BJ (cell line): ENCODE measurements at places on chromosomes 3 and 15.

GRCh38 chr15:34239151-34239808, 14.5 kb downstream of the EMC4 start:
- DNase-seq: peak; percentile 86

- DNase-seq: no peak
Observed at GRCh38 chr15:58355382-58355971, 76.3 kb upstream of the LIPC start.

GRCh38 chr15:41987925-41988275, 15.5 kb upstream of the EHD4 start:
- no peak for DNase-seq

GRCh38 chr3:16600780-16601536, 4.3 kb downstream of the DAZL start:
- peak; percentile 15 for DNase-seq

GRCh38 chr3:20222274-20222673, 36.3 kb upstream of the SGO1 start:
- DNase-seq: no peak

DNA sequence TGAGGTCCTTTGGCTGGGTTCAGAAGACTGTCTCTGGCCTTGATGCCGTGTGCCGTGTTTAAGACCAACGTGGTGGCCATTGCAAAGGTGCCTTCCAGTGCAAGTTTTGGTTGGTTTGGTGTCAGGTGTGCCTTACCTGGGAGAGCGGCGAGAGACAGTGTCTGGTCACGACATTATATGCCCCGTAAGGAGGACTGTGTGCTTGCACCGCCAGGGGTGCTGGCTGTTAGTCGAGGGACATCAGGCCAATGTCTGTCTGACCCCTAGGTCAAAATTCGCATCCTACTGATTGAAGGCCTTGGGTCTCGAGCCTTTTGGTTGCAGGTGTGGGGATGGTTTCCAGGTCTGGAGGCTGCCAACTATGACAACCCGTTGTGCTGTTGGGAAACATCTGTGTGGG, 111.9 kb downstream of the SNRPN start:
- DNase-seq: no peak

DNA sequence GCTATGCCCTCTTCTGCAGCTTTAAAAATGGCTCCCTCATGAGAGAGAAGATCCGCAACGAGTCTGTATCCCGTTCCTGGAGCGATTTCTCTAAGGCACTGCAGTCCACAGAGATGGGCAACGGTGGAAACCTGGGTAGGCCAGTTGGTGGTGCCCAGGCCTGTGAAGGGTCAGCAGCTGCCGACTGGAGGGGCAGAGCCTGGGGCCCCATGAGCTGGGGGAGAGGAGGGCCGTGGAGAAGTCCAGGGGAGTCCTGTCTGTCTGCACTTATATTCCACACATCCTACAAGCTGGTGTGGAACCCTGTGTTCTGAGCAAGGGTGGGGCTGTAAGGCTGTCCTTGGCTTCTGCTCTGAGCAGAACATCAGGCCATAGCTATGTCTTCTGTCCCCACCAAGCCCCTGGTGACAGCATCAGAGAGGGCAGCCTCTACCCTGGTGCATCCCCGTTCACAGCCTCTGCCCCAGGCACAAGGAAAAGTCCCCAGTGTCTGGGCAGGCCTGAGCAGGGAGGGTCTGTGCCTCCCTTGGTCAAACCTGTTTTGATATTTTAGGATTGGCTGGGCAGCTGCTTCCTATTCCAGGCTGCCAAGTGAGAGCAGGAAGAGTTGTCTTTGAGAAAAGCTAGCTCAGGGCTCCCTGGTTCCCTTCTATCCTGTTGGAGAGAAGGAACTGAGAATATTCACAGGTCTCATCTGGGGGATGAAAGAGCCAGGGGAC, 29.7 kb downstream of the XYLB start:
- no peak for DNase-seq

DNA sequence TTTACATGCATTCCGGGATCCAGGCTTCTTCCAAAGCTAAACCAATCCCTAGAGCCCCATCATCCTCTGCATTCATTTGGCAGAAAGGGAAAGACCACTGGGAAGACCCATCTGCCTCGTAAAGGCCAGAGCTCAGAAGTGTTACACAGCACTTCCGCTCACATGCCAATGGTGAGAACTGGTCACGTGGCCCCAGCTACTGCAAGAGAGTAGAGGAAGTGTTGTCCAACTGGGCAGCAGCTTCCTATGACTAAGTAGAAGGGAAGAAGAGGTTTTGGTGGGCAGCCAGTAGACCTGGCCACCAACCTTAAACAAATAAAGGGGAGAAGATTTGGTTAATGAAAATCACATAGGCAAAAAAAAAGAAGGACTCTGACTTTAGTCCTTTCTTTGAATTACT, 74.4 kb upstream of the PPP2R3A start:
- DNase-seq: no peak

- no peak for DNase-seq
Observed at GRCh38 chr3:177948716-177949425, 587.4 kb upstream of the KCNMB2 start.

DNA sequence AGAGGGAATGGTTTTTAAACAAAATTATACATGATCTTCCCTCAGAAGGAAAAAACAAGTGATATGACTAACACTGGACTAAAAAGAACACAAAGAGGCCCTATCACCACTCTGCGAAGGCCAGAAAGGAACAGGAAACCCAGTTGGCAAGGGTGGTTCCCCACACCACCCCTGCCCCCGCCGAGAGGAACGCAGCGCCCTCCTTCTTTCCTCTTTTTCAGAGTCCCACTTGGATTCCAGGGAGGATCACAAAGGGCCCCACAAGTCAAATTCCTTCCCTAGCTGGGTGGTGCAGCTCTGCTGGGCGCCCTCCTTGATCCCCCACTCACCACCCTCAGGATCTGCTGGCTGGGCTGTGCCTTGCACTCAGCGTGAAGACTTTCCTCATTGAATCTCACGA, 29.8 kb downstream of the PLA1A start:
- DNase-seq: no peak

GRCh38 chr3:181017690-181018089, 28.2 kb upstream of the DNAJC19 start:
- no peak for DNase-seq

DNA sequence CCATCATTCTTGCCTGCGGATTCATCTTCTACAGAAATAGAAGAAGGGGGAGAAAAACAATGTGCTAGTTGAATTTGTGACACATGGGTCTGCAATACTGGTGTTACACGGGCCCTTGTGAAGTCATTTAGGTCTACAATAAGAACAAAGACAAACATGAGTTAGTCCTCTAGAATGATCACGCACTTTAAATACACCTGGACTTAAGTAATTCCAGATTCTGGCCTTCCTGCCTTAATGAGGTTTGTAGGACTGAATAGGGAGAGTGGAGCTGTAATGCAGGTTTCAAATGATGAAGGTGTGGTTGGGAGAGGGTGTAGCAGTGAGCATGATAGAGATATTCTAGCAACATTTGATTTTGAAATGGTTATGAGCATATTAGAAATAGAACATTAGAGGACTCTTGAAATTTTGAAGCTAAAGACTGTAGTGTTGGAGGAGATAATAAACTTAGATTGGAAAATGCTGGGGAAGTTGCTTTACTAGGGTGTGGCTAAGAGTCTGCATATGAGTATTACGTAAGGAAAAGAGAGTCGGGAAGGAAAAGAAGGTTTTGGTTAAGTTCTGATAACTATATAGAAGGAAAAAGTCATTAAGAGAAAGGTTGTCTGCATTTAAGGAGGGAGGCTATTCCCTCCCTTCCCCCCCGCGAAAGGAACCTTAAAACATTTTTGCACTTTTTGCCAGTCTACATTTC, 606 bp downstream of the EIF2A start:
- no peak for DNase-seq

- DNase-seq: no peak
Observed at GRCh38 chr15:41891226-41891625, 2.6 kb downstream of the SPTBN5 start.

GRCh38 chr3:186517218-186517617, 27.0 kb downstream of the CRYGS start:
- no peak for DNase-seq

DNA sequence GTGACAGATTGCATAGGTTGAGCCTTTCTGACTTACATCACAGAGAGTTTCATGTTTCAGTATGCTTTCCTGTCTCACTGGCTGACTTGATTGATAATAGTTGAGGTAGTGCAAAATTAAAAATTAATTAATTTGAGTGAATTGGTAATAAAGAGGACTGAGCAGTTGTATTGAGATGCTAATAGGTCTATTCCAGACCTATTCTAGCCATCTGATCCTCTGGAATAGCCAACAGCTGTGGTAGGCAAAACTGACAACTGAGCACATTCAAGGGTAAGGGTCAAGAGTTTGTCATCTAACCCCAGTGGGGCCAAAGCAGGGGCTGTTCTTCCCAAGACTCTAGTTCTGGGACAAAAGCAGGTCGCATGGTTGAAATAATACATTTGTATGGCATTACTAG, 132.4 kb downstream of the EPHA3 start:
- no peak for DNase-seq

DNA sequence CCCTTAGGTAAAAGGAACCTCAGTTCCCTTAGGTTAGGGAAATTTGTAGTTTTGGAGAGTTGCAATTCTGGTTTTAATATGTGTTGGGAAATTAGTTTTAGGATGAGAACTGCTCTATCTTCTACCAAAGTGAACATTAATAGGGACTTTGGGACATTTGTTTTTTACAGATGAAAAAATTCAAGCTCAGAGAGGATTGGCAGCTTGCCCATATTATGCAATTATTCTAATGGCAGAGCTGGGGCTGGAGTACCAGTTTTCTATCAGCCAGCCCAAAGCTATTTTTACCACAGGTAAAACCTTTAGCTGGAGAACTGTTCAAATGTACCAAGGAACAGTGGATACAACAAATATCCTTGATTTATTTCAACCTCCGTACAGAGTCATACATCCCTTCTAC, 127.0 kb downstream of the CPNE4 start:
- DNase-seq: no peak

- DNase-seq: no peak
Observed at GRCh38 chr3:36429986-36430485, 49.7 kb downstream of the STAC start.

- DNase-seq: no peak
Observed at GRCh38 chr3:196537319-196537984, 22.3 kb upstream of the SMCO1 start.

- DNase-seq: no peak
Observed at GRCh38 chr3:151787626-151788025, 26.3 kb upstream of the AADAC start.

GRCh38 chr15:67244971-67245478, 9.4 kb downstream of the AAGAB start:
- no peak for DNase-seq

DNA sequence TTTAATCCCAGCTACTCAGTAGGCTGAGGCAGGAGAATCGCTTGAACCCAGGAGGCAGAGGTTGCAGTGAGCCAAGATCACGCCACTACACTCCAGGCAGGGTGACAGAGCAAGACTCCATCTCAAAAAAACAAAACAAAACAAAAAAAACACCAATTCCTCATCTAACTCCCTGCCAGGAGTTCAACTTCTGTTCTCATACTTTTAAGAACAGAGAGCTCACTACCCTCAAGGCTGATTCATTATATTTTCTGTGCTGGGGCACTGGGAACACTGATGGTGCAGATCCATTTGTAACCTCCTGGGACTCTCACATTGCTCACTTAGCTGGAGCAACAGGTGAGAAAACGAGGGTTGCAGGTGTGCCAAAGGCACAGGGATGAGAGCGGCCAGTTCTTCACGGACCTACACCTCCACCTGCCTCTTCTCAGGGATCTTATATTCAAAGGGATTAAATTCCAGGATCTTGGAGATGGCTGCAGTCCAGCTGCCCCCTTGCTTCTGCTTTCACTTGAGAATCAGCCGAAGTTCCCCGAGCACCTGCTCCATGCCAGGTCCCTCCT, 12.3 kb upstream of the CSK start:
- no peak for DNase-seq

- DNase-seq: no peak
Observed at GRCh38 chr15:73196113-73196512, 143.8 kb downstream of the NEO1 start.

DNA sequence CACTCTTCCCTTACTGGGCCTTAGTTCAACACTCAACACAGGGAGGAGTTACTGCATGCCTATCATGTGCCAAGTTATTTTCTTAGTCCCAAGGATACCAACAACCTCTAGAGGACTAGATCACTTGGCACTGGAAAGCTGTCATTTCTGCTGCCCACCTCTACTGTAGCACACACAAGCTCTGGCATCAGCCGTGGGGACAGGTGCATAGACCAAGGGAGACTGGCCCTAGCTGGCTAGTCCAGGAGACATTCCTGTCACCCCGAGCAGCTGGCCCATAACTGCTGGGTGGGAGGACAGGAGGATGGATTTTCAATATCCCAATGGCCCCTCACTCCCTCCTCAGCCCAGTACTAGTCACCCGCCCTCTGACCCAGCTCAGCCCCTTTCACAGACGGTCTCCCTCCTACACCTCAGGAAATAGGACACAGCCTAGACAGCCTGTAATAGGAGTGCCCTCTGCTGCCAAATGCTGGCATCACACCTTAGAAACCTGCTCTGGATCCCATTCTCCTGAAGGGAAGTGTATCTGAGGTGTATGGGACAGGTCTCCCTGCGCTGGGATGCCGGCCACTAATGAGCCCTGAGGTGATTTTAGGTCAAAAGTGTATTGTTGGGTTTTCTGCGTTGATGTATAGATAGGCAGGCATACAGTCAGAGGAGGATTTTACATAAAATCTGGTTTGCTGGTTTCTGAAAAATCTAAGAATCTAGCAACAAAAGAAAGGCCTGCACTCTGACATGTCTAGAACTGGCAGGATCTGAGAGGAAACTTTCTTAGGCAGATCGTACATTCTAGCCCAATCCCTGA, 3.4 kb upstream of the DZIP1L start:
- no peak for DNase-seq

DNA sequence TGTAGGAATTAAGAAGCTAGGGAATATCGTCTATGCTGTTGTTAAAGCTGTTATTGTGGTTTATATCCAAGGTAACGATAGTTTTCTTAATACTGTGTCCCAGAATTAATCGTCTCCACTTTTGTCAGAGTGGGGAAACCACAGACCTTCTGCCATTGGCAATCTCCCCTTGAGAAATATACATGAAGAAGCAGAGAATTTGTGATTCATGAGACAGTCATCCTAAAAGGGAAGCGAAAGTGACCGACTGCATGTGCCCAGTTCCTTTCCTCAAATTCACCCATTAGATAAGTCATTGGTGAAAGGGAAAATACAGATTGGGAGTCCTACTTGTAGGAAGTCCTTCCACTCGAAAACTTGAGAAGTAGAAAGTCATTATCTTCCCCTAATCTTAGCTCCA, 26.6 kb downstream of the DIPK2A start:
- no peak for DNase-seq

- no peak for DNase-seq
Observed at GRCh38 chr15:101148881-101149664, 102.8 kb downstream of the CHSY1 start.

- DNase-seq: no peak
Observed at GRCh38 chr3:134354612-134355251, 19.5 kb downstream of the AMOTL2 start.

- DNase-seq: no peak
Observed at GRCh38 chr15:49199666-49200065, 29.6 kb downstream of the GALK2 start.

- no peak for DNase-seq
Observed at GRCh38 chr15:41334293-41335120, 1.8 kb downstream of the NUSAP1 start.

- no peak for DNase-seq
Observed at GRCh38 chr3:169627789-169628188, 35.7 kb downstream of the MECOM start.
